ENCODE measurements at places on chromosomes 4 and X. TPM values are rescaled to one million over a fixed set of nuclear protein-coding genes. Genes with fewer than 3 reads are reported as not detected.

DNA sequence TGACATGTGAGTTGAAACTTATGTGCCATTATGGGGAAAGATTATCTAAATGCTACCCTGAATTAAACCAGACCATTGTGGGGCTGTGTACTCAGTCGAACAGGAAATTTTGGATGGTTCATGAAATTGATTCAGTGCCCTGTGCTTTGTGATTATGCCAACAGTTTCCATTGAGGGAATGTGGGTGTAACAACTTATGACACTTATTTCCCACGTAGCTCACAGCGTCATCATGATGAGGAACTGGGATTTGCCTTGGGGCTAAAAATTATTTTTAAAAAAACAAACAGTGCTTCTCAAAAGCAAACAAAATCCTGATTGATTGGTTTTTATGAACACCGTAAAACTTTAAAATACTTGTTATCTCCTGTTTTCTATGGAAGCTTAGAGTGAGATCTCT lies 8.3 kb upstream of the CLTRN start:
- no peak for DNase-seq
- H3K36me3 ChIP-seq: no peaks in the 10 kb centered on the region
- H3K4me1 ChIP-seq: no peaks in the 10 kb centered on the region
- H3K27me3 ChIP-seq: no peaks in the 10 kb centered on the region

DNA sequence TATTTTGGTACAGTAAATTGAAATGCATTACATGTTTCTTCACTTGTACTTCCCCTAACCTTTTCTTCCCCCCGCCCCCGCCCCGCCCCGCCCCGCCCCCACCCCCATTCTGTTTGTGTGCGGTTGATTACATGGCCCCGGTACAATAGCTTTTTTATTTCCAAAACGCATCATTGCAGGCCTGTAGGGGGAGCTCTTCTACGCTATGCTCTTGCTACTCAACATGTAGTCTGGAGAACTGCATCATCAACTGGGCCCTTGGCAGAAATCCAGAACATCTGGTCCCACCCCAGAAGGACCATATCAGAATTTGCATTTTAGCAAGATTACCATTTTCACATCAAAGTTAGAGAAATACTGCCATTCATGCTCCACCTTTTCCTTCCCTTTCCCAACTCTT lies 333.3 kb upstream of the DDX53 start:
- H3K4me1 ChIP-seq: no peaks in the 10 kb centered on the region
- no peak overlapping the region for H3K27ac ChIP-seq
- no peak overlapping the region for H3K4me3 ChIP-seq
- no peak for DNase-seq

GRCh38 chrX:69616457-69617203 lies 717 bp downstream of the EDA start:
- no peaks in the 10 kb centered on the region for H3K4me1 ChIP-seq
- peak overlapping the region; percentile 61 for H3K4me3 ChIP-seq
- H3K27ac ChIP-seq: peak overlapping the region; percentile 68

DNA sequence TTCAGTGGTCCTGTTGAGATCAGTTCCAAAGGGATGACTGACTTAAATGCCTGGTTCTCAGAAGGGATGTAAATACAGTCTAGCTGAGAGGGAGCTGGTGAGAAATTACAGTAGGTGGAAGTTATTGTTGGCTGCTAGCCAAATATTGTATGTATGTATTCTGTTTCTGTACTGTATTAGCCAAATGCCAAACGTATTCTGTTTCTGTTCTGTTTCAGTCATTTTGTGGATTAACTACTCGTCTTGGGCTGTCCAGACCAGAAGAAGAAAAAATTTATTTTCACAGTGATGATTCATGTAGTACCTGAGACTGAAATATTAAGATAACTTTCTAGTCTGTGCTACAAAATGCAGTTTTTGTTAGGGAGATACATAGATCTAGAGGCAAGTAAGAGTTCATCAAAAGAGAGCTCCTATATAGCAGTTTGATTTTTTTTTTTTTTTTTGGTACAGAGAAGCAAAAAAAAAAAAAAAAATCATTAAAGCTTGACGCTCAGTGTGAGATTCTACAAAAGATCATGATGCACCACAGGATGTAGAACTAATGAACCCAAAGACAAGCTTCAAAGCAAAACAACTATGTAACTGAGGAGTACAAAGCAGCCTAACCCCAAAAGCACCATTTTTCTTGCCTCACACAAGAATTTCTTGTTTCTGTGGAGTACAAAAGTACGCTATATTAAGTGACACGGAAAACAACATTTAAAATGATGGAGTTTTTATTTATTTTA lies 54.8 kb downstream of the CASP6 start:
- no peaks in the 10 kb centered on the region for H3K4me1 ChIP-seq
- no peak overlapping the region for H3K4me3 ChIP-seq
- no peak for DNase-seq
- H3K36me3 ChIP-seq: no peaks in the 10 kb centered on the region
- H3K27me3 ChIP-seq: no peaks in the 10 kb centered on the region
- H3K27ac ChIP-seq: no peak overlapping the region

- DNase-seq: peak; percentile 63
- H3K36me3 ChIP-seq: no peaks in the 10 kb centered on the region
- peak within 1 kb of the TSS; percentile 80 for H3K4me3 ChIP-seq
Measured at GRCh38 chr4:48268956-48269860, at the start of gene TEC. TEC (minus strand) TSS chr4:48269838; CDS start chr4:48228614, 41,224 bp downstream.

DNA sequence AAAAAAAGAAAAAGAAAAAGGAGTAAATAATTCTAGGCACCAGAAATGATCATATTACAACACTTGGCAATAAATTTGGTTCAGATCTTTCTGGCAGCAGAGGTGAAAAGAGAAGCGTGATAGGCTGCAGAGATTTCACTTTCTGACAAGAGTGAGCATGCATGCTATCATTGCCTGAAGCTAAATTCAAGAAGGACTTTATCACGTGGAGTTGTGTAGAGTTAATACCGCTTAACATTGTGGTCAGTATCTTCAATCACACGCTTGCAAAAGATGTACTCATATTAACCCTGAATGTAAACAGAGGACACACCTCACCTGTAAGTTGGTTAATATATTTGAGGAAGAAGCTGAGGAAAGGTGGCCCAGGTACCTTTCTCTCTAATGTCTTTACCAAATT lies 31.4 kb upstream of the RBPJ start:
- H3K27me3 ChIP-seq: no peaks in the 10 kb centered on the region
- no peak overlapping the region for H3K27ac ChIP-seq
- no peaks in the 10 kb centered on the region for H3K4me1 ChIP-seq
- no peak for DNase-seq

DNA sequence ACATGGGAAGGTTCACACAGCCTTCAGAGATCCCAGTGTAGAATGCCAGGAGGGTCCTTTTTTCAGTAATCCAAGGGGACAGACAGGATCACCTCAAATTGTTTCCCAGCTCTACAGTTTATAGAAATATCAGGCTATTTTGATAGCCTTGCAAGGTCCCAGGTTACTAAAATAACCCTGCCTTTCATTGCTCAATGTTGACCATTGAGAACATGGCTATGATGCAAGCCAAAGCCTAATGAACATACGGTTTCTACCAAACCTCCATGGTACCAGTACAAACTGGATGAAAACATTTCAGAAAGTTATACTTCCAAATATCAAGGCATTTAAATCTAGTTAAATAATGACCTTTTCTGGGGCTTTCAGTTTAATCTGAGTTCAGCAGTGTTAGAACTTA lies 151.5 kb downstream of the PLS3 start:
- H3K27ac ChIP-seq: no peak overlapping the region
- H3K27me3 ChIP-seq: no peaks in the 10 kb centered on the region
- no peak overlapping the region for H3K4me3 ChIP-seq
- H3K4me1 ChIP-seq: no peaks in the 10 kb centered on the region
- DNase-seq: no peak

- H3K36me3 ChIP-seq: no peaks in the 10 kb centered on the region
- H3K27me3 ChIP-seq: no peaks in the 10 kb centered on the region
- no peak for DNase-seq
- H3K27ac ChIP-seq: no peak overlapping the region
Measured at GRCh38 chr4:169615467-169616106, 3.2 kb upstream of the NEK1 start.

DNA sequence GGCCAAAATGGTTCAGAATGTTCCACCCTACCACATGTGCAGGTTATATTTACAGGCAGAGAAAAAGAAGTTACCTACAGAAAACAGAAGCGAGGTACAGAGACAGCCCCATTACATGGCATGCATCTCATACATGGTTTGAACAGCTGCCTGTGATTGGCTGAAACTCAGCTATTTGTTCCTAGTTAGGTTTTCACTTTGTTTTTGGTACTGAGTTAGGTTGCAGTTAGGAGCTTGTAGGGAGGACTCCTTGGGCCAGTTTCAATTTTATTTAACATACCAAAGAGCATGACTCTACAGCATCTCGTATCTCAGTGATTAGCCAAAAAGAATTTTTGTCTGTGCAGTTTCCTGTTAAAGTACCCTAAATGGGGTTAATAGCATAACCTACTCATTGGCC lies 392.0 kb downstream of the MAPK10 start:
- H3K36me3 ChIP-seq: no peaks in the 10 kb centered on the region
- no peak overlapping the region for H3K4me3 ChIP-seq
- H3K4me1 ChIP-seq: peaks cover 20% of the 10 kb centered on the region
- DNase-seq: no peak
- H3K27me3 ChIP-seq: no peaks in the 10 kb centered on the region

DNA sequence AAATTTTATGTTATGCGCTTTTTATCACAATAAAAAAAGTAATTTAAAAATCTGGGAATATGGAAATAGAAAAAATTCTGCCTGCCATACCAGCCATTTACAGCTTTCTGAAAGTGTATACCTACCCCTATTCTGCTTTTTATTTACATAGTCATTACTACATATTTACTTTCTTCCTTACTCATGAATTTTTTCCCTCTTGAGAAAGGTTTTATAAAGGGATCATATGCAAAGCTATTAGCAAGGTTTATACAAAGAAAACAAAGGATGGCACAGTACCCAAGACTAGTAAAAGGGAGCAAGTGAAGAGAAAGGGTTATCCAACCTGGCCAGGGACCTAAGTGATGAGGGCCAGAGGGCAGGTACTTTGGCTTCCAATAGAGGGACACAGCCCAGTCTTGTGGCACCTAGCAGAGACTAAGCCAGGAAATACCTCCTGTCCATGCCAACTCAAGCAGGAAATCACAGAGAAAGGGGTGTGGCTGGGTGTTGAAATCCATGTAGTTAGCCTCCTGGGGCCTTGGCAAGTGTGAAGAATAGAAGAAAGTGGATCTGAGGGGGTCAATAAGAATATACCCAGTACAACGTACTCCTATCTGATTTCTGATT lies 207.3 kb upstream of the VEGFC start:
- no peaks in the 10 kb centered on the region for H3K4me1 ChIP-seq
- no peak overlapping the region for H3K27ac ChIP-seq
- DNase-seq: no peak
- no peaks in the 10 kb centered on the region for H3K27me3 ChIP-seq
- H3K36me3 ChIP-seq: no peaks in the 10 kb centered on the region

DNA sequence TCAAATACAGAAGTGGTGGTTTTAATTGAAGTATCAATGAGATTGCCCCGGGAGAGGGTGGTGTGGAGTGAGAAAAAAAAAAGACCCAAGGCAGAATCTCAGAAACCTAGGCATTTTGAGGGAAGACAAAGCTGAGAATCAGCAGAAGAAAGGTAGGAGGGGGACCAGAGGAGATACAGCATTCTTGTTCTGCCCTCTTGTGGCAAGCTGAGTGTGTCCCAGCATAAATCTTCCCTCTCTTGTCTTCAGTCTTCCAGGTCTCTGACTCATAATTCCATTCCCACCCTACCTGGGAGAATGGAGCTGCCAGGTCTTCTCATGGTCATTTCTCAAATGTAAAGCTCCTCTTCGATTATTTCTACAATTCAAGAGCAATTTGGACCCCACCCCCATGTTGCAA lies 32.7 kb upstream of the MAGED1 start:
- DNase-seq: no peak
- no peaks in the 10 kb centered on the region for H3K36me3 ChIP-seq
- no peak overlapping the region for H3K4me3 ChIP-seq
- no peaks in the 10 kb centered on the region for H3K4me1 ChIP-seq
- H3K27me3 ChIP-seq: peaks cover 4% of the 10 kb centered on the region
- no peak overlapping the region for H3K27ac ChIP-seq

DNA sequence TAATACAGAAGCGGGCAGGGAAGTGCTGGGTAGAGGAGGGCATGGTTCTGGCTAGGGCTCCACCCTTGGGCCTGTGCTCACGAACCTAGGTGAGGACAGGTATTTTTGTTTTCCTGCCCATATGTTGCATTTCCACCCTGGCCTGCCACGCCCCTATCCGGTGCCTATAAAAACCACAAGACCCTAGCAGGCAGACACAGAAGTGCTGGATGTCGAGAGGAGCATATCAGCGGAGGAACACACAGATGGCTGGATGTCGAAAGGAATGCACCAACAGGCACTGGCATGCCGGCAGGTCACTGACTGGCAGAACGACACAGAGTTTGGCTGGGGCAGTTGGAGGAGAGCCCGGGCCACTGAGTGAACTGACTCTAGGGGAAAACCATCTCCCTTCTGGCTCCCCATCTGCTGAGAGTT lies 316.6 kb upstream of the BOD1L1 start:
- no peaks in the 10 kb centered on the region for H3K4me1 ChIP-seq
- no peak for DNase-seq
- no peaks in the 10 kb centered on the region for H3K36me3 ChIP-seq
- H3K27me3 ChIP-seq: no peaks in the 10 kb centered on the region

DNA sequence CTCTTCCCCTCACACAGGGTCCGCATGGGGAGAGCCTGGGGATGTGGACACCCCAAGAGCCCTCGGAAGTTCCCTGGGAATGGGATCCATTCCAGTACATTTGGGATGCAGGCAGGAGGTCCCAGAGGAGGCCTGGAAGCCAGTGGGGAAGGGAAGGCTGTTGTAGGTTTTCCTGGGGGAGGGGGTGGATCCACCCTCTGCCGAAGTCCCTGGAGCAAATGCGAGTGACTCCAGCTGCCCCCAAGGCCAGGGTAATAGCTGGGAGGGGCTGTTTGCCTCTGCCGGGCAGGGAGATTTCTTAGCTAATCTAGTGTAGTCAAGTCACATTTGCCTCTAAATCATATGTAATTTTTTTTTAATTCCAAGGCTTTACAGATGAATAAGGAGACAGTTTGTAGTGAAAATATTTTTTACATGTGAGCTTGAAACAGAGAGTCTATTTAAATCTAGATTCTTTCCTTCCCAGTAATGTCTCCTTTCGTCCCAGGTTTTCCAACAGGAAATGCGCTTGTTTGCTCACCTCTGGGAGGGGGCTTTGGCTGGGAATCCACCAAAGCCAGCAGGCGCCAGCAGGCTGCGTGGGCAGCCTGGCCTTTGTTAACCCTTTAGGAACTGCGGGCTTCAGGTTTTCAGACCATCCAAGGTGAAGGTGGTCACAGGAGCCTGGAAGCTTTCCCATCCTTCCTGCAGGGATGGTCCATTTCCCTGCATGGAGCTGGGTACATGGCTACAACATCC lies 26.8 kb downstream of the SH3TC1 start:
- H3K36me3 ChIP-seq: peaks cover 8% of the 10 kb centered on the region
- no peak overlapping the region for H3K4me3 ChIP-seq
- DNase-seq: no peak
- H3K27me3 ChIP-seq: no peaks in the 10 kb centered on the region
- peaks cover 17% of the 10 kb centered on the region for H3K4me1 ChIP-seq
- H3K27ac ChIP-seq: no peak overlapping the region

DNA sequence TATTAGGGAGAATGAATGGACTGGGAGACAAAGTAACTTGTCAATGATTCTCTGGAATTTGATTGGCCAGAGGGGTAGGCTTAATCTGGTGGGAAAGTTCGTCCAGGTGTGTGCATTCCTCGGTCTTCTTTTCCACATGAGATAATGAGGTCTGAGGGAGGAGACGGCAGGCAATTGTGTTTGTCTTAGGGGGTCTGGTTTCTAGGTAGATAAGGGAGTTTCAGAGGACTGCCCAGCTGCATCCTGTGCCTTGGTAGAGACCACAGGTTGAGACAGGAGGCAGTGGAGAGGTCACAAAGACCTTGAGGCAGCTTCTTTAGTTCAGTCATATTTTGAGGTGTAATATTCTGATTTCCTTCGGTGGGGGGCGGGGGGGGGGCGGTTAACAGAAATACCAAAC lies 4.3 kb downstream of the MGST2 start:
- peaks cover 54% of the 10 kb centered on the region for H3K4me1 ChIP-seq
- DNase-seq: no peak
- H3K27me3 ChIP-seq: no peaks in the 10 kb centered on the region

PCYT1B gene
- 2.4 TPM for total RNA-seq
